Jurkat, Clone E6-1 (cell line): ENCODE measurements at places on chromosomes 7 and 10.

- no peak for DNase-seq
Observed at GRCh38 chr7:148031019-148031418, 559.5 kb upstream of the C7orf33 start.

GRCh38 chr7:129728875-129729467 lies 117.5 kb downstream of the NRF1 start:
- no peak for DNase-seq

- no peak for DNase-seq
Observed at GRCh38 chr7:2628891-2629290, 2.9 kb upstream of the TTYH3 start.

GRCh38 chr7:111873963-111874690 lies 311.8 kb upstream of the IMMP2L start:
- DNase-seq, result no peak

GRCh38 chr10:100033766-100034418 lies 24.1 kb upstream of the DNMBP start:
- no peak for DNase-seq

DNA sequence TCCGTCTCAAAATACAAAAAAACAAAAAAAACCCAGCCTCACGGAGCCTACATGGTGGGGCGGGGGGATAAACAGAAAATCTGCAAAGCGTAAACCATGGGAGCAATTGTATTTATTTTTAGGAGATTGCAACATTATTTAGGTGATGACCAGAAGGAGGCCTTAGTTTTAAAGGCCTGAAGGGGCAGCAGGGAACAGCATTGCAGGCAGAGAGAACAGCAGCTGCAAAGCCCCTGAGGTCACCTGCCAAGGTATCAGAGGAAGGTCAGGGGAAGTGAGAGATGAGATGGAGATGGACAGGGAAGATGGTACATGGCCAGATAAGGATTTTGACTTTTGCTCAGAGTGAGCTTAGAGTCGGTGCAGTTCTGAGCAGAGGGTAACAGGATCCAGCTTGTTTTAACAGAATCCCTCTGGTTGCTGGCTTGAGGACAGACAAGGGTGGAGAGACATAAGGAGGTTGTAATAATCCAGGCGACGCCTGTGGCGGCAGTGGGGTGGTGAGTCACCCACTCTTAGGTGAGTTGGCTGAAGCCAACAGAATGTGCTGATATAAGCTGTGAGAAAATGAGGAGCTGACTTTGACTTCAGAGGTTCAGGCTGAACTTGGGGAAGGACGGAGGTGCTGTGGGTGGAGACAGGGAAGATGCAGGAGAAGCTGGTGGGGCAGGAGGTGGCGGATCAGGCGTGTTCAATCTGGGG lies 82.3 kb upstream of the GTF2I start:
- no peak for DNase-seq

DNA sequence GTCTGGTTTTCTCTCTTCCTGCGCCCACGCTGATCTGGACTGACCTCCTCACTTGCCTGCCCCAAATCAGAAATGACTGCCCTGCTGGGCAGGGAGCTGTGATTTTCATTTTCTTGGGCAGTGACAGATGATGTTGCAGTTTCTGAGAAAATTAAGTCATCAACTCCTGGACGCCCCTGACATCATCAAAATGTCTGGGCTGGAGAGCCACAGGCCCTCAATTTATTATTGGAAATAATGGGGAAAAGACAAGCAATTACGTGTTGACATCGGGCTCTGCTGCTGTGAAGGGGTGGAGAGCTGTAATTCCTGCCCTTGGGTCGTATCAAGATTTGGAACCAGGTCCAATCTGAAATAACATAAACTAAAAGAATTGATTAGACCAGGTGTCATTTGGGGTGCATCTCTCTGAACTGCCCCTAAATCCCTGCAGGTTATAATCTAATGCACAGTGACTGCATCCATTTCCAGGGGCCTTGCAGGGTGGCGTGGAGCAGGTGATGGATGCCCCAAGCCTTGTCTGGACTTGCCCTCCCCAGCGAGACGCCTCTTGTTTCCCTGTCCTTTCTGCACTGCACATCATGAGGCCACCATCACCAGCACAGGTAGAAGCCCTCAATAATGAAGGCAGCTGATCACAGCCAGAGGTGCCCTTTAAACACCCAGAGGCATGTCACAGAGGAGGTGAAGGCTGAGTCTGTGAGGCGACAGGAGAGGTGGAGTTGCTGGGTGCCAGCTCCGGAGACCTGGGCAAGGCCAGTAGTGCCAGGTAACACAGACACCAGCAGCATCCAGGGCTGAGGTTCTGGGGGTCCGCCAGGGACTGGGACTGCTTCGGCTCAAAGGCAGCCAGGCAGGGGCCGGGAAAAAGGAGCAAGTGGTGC lies 98.7 kb downstream of the HTR5A start:
- DNase-seq, result no peak

GRCh38 chr10:132504501-132505272 lies 32.9 kb upstream of the INPP5A start:
- no peak for DNase-seq

GRCh38 chr7:131570401-131570800 lies 14.0 kb upstream of the PODXL start:
- DNase-seq, result no peak

- peak; percentile 8 for DNase-seq
Observed at GRCh38 chr7:1794888-1795542, 124.9 kb downstream of the ELFN1 start.

DNA sequence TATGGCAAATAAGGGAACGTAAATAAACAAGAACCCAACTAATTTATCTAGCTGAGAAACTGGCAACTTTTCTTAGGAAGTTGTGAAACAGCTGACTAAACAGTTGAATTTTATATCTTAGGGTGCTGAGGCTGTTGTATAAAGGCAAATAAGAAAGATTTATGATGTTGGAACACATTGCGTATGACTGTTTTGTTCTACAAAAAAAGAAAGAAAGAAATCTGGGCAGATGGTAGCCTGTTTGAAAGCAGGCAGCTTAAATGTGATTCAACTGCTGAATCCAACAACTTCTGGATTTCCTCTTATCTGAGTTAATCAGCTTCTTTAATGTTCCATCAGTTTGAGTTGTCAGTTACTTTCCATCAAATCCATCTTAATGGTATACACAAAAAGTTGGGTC lies 214.5 kb downstream of the SNX13 start:
- DNase-seq, result no peak

GRCh38 chr10:132457328-132458070 lies 60.5 kb downstream of the PWWP2B start:
- peak; percentile 48 for DNase-seq

GRCh38 chr7:30206491-30206890 lies 71.7 kb downstream of the MTURN start:
- no peak for DNase-seq
